Activated CD8-positive, alpha-beta memory T cell treated with anti-CD3 and anti-CD28 coated beads for 1 hour (primary cell): ENCODE measurements at places on chromosomes 11 and 22.

GRCh38 chr22:19434401-19434800, 2.1 kb downstream of the MRPL40 start:
- DNase-seq: no peak

GRCh38 chr11:11620921-11621572, 758 bp downstream of the GALNT18 start:
- no peak for DNase-seq

DNA sequence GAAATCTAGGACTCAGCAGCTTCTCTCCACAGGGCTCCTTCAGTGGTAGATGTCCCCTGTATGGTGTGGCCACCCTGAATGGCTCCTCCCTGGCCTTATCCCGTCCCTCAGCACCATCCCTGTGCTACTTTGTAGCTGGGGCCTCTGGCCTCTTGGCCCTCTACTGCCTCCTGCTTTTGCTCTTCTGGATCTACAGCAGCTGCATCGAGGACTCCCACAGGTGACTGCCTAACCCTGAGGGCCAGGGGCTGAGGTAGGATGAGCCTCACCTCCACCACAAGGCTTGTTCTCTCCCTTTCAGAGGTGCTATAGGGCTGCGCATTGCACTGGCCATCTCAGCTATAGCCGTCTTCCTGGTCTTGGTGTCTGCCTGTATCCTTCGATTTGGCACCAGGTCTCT, 1.8 kb downstream of the TMEM179B start:
- DNase-seq: no peak

GRCh38 chr11:75100314-75100713, 3.6 kb upstream of the OR2AT4 start:
- DNase-seq: no peak

DNA sequence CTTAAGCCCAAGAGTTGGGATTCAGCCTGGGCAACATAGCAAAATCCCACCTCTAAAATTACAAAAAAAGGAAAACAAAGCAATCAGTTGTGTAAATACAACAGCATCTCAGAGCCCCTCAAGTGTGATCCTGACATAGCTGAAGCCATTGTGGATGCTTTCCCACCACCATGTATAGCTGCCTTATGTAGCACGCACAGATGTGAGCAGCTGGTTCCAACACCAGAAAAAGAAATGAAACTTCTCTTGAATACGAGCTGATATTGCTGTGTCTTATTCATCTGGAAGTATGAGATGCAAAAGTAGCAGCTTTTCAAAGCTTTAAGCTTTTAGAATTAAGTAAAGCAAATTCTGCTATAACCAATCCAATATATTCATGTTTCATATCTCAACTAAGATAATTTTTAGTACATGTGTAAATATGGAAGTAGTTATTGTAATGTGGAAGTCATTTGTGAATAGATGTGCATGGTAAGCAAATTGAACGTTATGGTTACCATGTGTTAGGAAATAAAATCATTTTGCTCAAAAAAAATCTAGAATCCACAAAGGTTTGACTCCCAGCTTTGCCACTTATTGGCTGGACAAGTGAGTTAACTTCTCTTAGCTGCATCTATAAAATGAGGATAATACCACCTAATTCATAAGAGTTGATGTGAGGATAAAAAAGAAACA, 63.2 kb downstream of the SGSM3 start:
- no peak for DNase-seq

DNA sequence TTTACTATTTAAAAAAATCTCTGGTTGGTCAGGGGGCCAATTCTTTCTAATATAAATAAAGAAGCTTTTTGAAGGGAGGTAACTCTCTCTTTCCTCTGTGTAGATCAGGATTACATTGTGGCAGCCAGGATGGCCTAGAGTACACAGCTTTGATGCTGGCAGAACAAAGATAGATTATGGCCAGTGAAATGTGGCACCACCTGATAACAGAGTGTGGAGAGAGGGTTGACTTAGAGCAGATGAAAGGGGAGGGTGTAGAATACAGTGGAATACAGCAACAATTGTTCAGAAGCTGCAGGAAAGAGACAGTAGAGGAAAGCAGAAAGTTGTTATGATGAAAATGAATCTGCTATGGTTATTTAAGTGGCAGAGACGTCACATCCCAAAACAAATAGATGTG, 99.0 kb downstream of the FAR1 start:
- DNase-seq: no peak

DNA sequence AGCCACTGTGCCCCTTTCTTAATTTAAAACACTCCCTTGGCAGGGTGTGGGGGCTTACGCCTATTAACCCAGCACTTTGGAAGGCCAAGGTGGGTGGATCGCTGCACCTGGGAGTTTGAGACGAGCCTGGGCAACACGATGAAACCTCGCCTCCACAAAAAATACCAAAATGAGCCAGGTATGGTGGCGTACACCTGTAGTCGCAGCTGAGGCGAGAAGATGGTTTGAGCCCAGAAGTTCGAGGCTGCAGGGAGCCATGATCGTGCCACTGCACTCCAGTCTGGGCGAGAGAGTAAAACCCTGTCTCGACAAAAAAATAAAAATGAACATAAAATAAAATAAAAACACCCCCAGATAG, 45.0 kb downstream of the LINC01488 start:
- DNase-seq: no peak

GRCh38 chr22:23313791-23314567, 133.7 kb downstream of the BCR start:
- DNase-seq: no peak

GRCh38 chr22:38062791-38063190, 5.6 kb downstream of the PICK1 start:
- no peak for DNase-seq

GRCh38 chr11:47943721-47944586, 36.4 kb upstream of the PTPRJ start:
- DNase-seq: no peak

GRCh38 chr11:89490981-89491690, at the start of gene NOX4:
Gene NOX4, minus strand, starts transcription at chr11:89491375. Its CDS starts 129 bp downstream, at chr11:89491246.
- DNase-seq: no peak

- no peak for DNase-seq
These were observed 61.8 kb downstream of the RPL27A start for GRCh38 chr11:8744423-8744822.

DNA sequence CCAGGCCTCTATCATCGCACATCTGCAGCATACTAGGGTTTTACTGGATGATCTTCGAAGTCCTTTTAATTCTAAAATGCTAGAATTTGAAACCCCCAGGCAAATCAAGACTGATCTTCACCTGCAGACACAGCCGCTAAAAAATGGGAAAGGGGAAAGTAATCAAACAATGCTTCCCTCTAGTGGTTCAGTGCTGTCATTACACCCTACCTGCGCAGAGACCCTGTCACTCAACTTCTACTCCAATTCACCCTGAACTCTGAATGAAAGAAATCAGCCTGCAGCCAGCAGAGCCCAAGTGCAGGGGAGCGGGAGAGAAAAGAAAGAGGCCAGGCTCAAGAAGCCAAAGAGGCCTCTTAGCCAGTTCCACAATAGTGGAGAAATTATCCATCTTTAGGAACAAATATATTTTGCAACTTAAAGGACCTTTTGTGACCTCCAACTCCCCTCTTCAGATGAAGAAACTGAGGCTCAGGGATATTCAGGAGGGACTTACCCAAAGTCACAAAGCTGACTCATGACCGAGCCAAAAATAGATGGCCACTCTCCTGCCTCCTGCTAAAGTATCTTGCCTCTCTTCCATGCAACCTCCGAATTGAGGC, 33.0 kb downstream of the SERGEF start:
- no peak for DNase-seq

GRCh38 chr22:17807578-17808410, 33.5 kb upstream of the BID start:
- DNase-seq: no peak

GRCh38 chr22:47406180-47406834, 643.9 kb downstream of the TBC1D22A start:
- DNase-seq: no peak

DNA sequence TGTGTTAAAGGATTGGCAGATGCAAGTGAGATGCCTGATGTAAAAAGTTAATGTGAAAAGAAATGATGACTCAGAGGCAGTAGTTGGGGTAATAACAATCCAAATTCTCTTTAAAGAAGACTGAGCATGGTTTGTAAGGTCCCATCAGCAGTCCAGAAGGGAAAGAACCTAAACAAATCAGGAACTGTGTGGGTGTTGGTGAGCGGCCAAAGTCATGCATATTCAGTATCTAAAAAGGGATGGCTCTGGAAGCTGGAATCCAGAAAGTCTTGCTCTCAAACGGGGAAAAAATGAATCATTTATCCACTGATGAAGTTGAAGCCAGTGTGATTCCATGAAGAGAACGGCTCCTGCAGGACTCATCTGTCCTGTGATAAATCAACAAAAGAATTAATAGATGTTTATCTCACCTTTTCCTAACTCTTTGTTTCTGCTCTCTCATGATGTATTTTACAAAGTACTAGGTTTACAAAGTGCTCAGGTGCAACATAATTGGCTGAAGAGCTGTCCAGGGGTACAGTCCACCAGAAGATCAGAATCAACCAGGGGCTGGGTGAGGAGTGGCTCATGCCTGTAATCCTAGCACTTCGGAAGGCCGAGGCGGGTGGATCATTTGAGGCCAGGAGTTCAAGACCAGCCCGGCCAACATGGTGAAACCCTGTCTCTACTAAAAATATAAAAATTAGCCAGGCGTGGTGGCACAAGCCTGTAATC, 20.5 kb upstream of the SORL1-AS1 start:
- DNase-seq: no peak

DNA sequence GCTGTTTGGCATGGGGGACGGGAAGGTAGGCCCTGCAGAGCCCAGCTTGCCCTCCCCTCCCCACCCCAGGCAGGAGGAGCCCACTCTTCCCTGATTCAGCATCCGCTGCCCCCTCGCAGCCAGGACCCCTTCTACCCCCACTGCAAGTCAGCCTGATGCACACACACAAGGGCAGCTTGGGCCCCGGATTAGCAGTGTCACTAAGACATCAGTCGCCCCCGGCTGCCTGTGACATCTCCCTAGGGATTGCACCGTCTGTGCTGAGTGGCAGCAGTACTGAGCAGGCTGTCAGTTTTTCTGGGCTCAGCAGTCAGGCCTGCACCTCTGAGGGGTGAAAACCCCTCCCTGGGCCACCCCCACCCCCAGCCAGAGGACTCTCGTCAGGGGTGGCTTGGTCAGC, 30.4 kb upstream of the SYT7 start:
- DNase-seq: no peak

DNA sequence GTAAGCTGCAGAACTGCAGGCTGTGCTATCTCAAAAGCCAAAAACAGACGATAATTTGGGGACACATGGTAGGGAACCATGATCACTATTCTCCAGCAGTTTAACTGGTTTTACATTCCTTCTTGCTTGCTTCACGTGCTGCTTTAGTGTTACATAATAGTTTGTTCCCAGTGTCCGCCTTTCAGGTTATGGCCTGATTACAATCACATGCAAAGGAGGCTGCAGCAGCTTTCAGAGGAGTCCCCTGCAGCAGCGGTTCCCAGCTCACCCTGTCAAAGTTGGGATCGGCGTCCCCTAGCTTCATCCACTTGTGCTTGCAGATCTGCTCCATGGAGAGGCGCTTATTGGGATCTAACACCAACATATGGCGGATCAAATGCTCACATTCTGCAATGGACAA, 39.2 kb upstream of the APOA1 start:
- no peak for DNase-seq

DNA sequence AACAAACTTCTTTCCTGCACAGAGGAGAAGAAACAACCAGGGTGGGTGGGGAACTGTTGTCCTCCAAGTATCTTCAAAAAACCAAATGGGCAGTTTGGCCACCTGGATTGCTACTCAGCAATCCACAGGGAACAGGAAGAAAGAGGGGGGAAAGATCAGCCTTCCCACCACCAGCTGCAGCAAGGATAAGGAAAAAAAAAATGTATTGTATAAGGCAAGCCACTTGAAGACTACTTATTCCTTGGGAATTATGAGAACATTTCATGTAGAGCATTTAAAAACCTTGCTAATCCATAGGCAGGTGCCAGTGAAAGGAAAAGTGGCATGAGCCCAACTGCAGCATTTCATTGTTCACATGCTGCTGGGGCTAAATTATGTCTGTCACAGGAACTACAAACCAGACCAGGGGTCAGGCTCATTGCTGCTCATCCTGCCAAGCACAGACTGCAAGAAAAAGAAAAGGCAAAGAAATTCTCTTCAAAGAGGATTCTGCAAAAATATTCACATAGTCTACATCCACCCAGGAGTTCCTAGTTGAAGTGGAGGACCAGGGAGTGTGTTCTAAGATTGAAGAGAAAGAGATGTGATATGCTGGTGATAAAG, 2.2 kb downstream of the RAB30 start:
- DNase-seq: no peak

- DNase-seq: no peak
These were observed 2.6 kb upstream of the GNAZ start for GRCh38 chr22:23067691-23068090.

DNA sequence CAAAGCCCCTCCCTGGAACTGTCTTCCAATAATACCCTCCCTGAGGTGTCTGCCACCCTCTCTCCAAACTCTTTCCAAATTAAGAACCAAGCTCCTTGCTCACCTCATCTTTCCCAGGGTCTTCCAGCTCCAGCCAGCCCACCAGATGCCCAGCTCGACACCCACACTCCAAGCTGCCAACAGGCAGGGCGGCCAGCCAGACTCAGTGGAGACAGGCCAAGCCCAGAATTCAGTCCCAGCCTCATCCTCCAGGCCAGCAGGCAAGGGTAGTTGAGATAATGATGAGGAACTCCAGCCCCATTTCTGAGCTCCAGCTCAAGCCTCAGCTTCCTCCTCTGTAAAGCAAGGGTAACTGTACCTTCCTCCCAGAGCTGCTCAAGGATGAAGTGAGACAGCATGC, 132.9 kb downstream of the CHST1 start:
- no peak for DNase-seq

DNA sequence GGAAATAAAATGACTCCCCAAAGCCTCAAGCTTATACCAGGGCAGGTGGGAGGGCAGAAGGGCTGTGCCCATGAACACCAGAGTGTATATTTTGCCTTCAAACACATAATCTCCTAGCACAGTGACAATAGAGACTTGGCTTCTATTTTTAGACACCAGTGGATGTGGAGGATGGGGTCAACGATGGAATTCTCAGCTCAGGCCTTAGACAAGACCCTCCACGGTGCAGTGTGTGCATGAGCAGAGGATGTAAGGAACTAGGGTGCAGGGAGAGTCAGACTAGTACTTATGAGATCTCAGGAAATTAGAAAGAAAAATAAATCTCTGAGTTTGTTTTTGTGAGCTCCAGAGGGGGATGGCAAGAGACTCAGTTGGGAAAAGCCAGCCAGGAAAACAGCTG, 113.6 kb upstream of the CADM1 start:
- DNase-seq: no peak

- DNase-seq: no peak
These were observed 411 bp downstream of the SIGIRR start for GRCh38 chr11:414318-414857.

DNA sequence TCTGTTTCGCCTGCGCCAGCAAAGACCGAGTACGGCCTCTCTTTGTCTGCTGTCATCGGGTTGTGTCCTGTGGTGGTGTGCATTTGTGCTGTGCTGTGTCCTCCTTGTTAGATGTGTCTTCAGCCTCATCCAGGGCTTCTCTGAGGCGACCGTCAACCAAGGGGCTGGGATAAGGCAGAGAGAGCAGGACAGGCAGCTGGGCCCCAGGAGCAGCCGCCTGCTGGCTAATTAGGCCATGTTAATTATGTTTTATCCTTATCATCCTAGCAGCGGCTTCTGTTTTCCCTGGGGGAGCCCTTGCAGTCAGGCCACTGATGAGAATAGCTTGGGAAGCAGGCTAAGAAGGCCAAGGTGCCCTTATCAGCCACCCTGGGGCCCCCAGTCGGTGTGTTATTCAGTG, 40.7 kb upstream of the TTC12 start:
- no peak for DNase-seq

- DNase-seq: no peak
These were observed 365 bp downstream of the MGAT3 start for GRCh38 chr22:39457198-39457555.
